ENCODE measurements at places on chromosomes 4 and X. TPM values are rescaled to one million over a fixed set of nuclear protein-coding genes. Genes with fewer than 3 reads are reported as not detected.

Gene ASMT
- 0.38 TPM for polyA plus RNA-seq

Gene AVPR2
- polyA plus RNA-seq: 0.24 TPM

Gene GATA1
- polyA plus RNA-seq: 0.45 TPM

Gene TMPRSS11F
- polyA plus RNA-seq: 0.16 TPM

Gene BTC
- polyA plus RNA-seq: 0.84 TPM

Gene UGT2B11
- polyA plus RNA-seq: not detected
